ENCODE measurements at places on chromosomes 1 and 21.

GRCh38 chr1:67165468-67166041 lies 699 bp upstream of the IL23R start:
- DNase-seq, result no peak

DNA sequence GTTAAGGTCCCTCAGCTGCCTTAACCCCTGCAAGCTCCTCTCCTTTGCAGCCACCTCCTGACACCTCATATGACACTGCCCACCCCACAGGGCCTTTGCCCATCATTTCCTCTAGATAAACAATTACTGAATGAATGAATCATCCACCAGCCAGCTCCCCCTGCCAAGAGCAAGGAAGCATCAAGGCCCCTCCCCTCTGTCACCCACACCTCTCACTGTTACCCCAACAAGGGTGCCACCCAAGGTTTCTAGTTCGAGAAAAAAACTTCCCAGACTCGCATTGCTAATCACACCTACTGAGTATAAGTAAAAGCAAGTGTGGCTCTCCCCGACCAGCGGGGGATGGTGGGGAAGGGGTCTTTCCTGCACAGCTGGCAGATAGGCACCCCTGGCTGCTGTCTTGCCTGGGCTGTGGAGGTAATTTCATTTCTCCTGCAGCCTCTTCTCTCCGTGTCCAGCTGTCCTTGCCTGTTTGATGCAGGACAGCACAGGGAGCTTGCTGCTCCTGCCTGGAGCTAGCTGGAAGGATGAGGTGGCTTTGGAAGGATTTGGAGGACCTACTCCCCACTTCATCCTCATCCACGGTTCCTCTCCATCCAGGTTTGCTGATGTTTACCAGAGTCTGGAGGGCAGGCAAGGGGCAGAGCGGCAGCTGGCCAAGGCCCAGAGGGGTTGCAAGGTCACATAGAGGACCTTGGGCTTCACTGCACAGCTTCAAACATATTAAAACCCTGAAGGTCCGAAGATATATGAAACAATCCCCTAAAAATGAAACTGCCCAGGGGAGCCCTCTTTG lies 33.1 kb upstream of the LBR start:
- no peak for DNase-seq

- DNase-seq, result no peak
Observed at GRCh38 chr1:41434748-41435449, 49.6 kb downstream of the EDN2 start.

DNA sequence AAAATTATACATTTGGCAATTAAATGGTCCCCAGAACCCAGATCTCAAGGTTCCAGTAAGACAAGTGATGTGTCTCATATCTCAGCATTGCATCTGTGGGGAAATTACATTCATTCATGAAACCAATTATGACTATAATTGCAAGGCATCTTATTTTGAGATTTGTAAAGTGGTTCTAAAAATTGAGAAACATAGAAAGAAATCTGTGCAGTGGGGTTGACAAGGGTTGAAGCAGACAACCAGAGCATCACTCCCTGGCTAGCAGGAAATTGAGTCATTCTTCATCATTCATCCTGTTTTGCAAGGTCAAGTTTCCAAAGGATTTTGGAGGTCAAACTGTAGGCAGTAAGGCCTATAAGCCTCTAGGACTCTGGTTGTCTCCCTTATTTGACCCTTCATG lies 25.1 kb upstream of the MROH9 start:
- DNase-seq, result no peak
